ENCODE measurements at places on chromosomes 7 and 10.

DNA sequence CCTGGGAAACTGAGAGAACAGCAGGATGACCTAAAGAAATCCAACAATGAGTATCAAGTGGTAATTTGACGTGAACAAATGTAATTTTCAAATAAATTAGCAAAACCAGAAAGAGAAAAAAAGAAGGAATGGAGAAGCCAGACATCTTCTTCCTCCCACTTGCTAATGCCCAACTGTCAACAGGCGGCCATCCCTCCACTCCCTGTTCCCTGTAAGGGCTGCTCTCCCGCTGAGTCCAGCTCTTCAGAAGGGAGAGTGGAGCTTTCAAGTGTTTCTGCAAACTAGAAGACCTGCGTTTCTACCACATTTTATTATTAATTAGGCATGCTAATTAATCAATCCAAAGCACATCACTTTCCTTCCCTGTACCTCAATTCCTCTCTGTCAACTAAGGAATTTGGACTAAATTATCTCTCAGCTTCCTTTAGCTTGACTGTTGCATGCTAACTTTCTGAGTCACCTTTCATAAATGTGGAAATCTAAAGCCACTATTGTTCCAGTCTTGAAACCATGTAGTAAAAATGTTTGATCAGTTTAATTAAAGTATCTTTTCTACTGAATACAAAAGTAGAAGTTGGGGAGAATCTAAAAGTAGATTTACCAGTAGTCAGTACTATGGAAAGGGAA lies 48.4 kb upstream of the CUL1 start:
- no peak for DNase-seq

DNA sequence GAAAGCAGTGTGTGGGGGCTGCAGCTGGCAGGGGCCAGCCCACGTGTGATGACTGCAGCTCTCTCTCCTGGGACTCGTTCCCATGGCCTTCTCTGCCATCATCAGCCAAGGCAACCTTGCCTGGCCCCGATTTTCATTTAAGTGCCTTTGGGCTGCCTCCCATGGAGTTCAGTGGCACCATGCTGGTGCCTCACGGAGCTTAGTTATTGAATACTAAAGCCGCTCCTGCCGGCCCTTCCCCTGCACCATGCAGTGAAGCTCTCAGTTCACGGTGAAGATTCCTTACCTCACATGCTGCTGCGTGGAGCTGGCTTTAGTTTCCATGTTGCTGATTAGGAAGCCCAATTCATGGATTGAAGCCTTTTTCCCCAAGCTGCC lies 141.5 kb upstream of the EEPD1 start:
- DNase-seq = no peak

DNA sequence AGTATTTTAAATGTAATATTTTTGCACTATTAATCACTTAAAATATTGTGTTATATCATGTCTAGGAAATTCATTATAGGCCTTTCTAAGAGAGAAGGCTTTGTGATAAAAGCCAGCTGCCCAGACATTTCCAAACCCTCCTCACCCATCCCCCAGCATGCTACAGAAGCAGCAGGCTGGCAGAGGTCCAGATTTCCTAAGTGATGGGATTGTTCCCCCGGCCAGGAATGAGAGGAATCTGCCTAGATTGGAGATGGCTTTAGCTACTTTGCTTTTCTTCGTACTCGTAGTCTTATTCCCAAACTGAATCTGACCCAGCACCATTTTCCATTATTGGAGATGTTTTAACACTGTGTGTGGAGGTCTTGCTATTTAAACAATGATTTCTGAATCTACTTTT lies 29.4 kb downstream of the CDK14 start:
- DNase-seq = no peak

DNA sequence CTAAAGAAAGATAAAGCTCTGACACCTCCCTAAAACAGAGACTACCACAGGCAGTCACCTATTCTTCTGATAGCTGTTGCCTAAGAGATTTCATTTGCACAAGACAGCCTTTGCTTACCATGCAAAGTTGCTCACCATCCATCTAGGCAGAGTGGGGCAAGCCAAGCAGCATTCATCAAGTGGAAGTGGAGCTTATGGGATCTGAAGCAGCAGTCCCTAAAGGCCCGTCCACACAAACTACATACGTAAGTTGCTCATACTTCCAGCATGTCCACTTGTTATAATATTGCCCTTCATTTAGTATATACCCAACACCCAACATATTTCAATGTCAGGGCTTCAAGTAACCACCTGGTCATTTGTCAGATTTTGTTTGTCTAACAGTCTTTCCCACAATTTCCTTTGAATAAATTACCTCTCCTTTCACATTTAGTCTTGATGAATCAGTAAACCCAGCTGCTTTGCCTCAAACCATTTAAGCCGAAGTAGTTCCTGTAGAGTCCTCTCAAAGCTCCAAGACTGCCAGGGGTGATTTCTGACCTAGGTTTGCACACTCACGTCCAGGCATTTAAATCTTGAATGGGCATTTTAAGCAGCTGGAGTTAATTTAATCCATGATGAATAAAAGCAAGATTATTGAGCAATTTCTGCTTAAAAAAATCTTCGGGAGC lies 67.9 kb downstream of the ATAD1 start:
- DNase-seq = no peak

GRCh38 chr7:25901658-25902057 lies 250.3 kb upstream of the NFE2L3 start:
- DNase-seq = no peak
